Stimulated activated CD4-positive, alpha-beta T cell treated with anti-CD3 and anti-CD28 coated beads, Interleukin-2, amount 100 ng/mL, for 24 hours (primary cell): ENCODE measurements at places on chromosomes 7 and 10.

- DNase-seq = no peak
These were observed 579 bp downstream of the IDI1 start for GRCh38 chr10:1048349-1048731.

- DNase-seq = no peak
These were observed 80.4 kb upstream of the MALRD1 start for GRCh38 chr10:18968159-18968558.

GRCh38 chr10:132589015-132589414 is 51.4 kb downstream of the INPP5A start:
- DNase-seq = no peak

DNA sequence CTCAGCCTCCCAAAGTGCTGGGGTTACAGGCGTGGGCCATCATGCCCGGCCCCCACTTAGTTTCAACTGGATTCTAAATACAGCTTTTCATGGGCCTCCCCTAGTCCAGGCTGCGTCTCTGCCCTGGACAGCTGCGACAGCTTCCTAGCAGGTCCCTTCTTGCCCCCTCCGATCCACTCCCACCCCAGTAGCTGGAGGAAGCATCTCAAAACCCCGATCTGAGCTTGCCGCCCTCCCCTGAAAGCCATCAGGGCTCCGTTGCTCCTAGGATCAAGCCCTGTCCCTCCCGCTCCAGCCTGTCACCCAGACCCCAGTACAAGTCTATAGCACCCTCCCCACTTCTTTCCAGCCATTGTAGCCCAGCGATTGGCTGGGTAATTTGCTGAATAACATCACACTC is 64.5 kb downstream of the VWA2 start:
- DNase-seq = no peak

DNA sequence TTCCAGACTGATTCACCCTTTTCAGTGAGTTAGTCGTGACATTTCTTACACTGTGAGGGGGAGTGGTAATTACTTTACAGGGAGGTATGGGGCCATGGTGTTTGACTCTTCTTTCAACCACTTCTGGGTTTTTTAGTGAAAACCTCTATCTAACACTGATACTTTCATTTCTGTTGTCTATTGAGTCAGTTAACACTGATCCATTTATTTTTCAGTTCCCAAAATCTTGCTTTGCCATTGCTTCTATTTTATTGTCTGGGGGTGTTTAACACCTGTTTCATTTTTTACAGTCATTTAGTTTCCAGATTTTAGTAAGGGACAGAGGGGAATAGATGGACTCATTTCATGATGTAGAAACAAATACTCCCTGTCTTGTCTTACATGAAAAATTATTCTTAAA is 61.5 kb downstream of the HELLS start:
- DNase-seq = no peak
